HCEC 1CT (cell line): ENCODE measurements at places on chromosomes 2 and 18.

GRCh38 chr18:35508030-35508429 is 10.3 kb upstream of the INO80C start:
- DNase-seq: no peak

GRCh38 chr2:189363559-189363958 is 77.7 kb upstream of the WDR75 start:
- DNase-seq: peak; percentile 83

DNA sequence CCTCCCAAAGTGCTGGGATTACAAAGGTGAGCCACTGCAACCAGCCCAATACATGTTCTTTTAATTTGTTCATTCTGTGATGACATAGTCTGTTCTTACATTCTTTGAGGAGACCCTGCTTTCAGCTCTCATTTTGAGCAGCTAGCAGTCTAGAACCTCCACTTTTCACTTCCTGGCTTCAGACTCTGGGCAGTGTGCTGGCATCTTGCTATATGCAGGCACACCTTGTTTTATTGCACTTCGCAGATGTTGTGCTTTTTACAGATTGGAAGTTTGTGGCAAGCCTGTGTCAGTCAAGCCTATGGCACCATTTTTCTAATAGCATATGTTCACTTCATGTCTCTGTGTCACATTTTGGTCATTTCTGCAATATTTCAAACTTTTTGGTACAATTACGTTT is 72.4 kb downstream of the PRKCE start:
- no peak for DNase-seq

DNA sequence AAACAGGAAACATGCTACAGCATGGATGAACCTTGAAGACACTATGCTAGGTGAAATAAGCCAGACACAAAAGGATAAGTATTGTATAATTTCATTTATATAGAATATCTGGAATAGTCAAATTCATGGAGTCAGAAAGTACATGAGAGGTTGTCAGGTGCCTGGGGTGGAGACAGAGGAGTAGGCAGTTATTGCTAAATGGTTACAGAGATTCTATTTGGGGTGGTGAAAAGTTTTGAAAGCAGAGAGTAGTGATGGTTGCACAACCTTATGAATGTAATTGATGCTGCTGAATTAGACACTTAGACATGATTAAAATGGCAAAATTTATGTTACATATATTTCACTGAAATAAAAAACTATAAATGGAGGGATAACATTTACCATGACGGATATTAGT is 197.4 kb downstream of the VAPA start:
- DNase-seq: no peak

DNA sequence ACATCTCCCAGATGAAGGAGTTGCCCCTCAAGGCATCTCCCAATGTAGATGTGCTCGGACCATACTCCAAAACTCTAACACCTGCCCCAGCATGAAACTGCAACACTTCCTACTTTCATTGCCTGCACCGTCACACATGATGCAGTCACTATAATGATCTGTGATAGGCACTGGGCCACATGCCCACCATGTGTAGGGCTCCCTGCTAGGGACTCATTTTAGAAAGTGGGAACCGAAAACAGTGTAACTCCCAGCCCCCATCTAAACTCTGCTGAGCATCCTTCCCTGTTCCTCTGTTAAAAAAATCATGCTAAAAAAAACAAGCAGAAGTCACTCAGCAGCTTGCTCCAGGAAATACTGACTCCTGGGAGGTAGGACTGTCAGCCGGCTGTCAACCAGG is 496.1 kb upstream of the RAB6C start:
- DNase-seq: no peak

- DNase-seq: no peak
These were observed 115.0 kb upstream of the CDCA7 start for GRCh38 chr2:173239644-173240043.

DNA sequence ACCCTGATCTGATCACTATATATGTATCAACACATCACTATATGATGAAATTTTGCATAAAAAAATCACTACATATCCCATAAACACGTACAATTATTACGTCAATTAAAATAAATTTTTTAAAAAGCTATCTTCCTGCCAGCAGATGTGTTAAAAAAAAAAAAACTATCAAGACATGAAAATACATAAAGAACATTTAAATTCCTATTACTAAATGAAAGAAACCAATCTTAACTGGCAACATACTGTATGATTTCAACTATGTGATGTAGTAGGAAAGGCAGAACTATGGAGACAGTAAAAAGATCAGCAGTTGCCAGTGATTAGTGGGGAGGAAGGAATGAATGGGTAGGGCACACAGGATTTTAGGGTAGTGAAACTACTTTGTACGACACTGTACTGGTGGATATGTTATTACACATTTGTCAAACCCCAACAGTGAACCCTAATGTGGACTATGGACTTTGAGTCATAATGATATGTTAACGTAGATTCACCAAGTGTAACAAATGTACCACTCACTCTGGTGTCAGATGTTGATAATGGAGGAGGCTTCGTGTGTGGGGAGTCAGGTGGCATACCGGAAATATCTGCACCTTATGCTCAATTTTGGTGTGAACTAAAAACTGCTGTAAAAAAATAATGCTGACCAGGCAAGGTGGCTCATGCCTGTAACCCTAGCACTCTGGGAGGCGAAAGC is 27.4 kb downstream of the USP34 start:
- no peak for DNase-seq

DNA sequence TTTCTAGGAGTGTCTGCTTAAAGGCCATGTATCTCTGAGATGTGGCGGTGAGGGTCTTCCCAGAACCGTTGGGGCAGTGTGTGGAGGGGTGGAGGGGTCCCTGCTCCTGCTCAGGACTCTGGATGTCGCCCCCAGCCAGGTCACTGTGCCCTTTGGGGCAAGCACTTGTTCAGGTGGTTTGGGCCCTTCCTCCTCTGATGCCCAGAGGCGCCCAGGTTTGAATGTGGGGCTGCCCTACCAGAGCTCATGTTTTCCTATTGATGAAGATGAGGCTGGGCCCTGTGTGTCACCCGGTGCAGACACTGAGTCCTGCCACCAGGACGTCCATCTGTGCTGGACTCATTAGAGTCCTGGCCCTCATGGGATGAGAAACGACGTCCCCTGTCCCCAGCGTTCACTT is 14.3 kb upstream of the PER2 start:
- no peak for DNase-seq

DNA sequence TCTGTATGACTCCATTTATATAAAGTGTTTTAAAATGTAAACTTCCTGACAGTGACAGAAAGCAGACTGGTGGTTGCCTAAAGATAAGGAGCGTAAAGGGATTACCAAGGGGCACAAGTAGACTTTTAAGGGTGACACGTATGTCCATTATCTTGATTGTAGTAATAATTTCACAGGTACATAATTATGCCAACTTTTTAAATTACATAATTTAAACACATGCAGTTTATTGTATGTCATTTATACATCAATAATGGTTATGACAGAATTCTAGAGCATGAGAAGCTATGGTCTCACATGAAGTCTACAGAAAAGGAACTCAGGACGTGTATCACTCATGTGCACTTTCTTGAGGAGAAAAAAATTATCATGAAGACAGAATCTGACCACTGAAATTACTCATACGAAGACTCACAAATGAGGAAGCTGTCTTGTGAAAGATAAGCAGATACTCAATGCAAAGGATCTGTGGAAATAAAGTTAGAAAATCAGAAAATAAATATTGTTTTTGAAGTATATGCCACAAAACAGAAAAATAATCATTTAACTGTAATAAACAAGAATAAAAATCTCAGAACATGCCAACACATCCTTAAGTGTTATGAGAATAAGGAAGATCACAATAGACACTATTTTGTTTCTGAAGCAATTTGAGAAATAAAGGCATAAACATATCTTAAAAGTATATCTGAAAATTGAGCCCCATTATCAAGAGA is 84.4 kb downstream of the TMEM131 start:
- peak; percentile 65 for DNase-seq

DNA sequence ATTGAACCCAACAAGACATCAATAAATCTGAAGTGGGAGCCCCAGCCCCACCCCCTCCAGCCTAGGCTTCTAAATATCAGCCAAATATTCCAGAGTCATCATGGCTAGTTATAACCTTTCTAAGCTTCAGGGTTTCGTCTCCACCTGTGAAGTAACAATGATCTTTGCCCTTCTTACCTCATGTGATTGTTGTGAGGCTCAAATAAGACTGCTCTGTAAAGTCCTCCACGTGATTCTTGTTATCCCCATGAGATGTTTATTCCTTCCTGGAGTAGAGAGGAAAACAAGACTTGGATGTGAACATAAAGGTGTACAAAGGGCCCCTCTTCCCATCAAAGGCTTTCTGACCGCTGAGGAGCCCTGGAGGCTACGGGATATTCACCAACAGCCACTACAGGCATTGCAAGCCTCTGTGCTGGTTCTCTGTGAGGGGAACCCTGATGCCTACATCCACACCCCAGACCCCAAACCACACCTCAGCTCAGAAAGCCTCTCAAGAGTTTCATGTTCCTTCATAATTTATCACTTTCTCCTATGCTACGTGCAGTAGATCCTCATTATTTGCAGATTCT is 20.1 kb upstream of the REEP1 start:
- no peak for DNase-seq

GRCh38 chr2:68284896-68285295 is 32.6 kb upstream of the PPP3R1 start:
- peak; percentile 50 for DNase-seq
